ENCODE measurements at places on chromosomes 12 and 14.

GRCh38 chr14:61885203-61885961 lies 123.2 kb downstream of the SNAPC1 start:
- DNase-seq = no peak

- peak; percentile 33 for DNase-seq
Measured at GRCh38 chr14:36519431-36520321, at the start of gene NKX2-1. Gene NKX2-1 (minus strand): TSS chr14:36520232. CDS start chr14:36520129, 103 bp downstream.

DNA sequence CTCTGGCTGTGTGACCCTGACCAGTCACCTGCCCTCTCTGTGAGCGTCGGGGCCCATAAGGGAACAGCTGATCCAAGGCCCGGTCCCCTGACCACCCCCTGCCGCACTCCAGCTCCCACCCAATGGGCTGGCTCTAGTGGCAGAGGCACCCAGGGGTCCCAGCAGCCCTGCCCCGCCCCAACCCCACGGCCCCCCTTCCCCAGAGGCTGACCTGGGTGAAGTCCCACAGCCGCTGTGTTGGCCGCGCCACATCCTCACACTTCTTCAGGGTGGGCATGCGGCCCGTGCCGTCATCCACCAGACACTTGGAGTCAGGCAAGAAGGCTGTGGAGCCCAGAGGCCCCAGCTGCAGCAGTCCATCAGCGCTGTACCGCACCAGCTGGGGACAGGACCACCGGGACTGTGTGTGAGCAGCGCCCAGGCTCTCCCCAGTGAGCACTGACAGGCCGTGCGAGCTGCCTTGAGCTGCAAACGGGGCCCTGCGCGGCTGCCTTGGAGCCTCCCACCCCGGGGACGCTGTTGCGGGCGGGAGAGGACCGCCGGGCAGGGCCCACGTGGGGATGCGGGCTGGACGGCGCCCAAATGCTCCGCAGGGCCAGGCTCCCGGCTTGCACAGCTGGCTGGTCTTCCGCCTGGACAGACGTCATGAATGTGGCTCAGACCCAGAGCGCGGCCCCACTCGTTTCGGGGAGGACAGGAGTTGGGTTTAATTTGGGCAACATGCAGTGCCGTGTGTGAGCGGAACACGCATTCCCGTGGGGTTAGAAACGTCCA lies 53.5 kb downstream of the NOC4L start:
- no peak for DNase-seq

- no peak for DNase-seq
Measured at GRCh38 chr12:25675808-25676207, 122.7 kb upstream of the LMNTD1 start.

DNA sequence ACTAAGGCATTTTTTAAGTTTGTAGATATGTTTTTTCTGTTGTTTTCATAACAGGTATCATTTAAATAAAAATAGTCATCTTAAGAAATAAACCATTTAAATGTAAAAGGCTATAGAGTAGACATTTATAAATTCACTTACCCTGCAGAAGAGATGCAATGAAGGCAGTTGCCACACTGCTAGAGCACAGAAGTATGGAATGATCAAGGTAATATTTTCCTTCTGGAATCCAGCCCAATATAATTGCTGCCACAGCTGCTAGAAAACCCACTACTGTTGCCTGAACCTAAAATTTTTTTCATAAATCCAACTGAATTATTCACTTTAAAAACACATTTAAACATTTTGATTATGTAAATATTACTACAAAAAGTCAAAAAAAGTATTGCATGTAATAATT lies 69.2 kb downstream of the SLC41A2 start:
- peak; percentile 39 for DNase-seq

DNA sequence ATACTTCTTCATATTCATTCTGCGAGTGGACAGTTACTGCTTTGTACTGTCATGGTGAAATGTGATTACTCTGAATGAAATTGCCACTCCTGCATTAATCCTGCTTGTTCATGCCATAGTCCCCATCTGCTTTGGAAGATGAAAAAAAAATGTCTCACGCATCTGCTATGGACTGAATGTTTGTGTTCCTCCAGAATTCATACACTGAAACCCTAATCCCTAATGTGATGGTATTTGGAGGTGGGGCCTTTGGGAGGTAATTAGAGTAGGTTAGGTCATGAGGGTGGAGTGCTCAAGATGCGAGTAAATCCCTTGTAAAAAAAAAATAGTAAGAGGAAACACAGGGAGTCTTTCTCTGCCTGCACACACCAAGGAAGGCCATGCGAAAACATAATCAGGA lies 427.2 kb downstream of the TMTC2 start:
- no peak for DNase-seq

DNA sequence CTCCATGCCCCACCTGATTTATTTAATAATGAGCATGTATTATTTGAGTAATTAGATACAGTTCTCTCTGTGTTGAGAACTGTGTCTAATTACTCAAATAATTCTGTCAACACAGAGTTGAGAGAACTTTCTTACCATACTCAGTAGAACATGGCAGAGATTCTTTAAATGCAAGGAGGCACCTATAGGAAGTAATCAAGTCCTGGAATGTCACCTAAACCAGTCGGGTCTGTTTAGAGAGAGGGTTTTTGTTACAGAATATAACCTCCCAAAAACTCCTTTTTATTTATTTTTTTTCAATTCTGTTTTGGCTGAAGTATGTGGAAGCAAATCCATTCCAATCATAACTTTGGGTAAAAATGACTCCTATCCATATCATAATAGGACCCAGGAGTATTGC lies 37.5 kb upstream of the CIT start:
- DNase-seq = no peak

- DNase-seq = peak; percentile 50
Measured at GRCh38 chr12:12562016-12562483, 613 bp downstream of the DUSP16 start.

DNA sequence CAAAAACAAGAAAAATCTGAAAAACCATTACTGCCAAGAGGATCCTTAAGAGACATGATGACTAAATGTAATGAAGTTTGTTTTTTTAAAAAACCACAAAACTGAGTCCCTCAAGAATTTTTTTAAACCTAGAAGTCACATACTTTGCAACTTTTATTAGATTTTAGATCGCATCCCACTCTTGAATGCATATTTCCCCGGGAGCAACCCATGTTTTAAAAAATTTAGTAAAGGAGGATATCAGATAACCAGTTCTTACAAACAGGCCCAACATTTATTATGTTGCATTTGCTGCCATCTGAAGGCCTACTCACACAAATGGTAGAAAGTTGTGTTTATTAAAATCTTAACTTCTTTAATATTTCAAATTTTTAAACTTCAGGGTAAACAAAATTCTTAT lies 44.3 kb upstream of the CCT2 start:
- no peak for DNase-seq

DNA sequence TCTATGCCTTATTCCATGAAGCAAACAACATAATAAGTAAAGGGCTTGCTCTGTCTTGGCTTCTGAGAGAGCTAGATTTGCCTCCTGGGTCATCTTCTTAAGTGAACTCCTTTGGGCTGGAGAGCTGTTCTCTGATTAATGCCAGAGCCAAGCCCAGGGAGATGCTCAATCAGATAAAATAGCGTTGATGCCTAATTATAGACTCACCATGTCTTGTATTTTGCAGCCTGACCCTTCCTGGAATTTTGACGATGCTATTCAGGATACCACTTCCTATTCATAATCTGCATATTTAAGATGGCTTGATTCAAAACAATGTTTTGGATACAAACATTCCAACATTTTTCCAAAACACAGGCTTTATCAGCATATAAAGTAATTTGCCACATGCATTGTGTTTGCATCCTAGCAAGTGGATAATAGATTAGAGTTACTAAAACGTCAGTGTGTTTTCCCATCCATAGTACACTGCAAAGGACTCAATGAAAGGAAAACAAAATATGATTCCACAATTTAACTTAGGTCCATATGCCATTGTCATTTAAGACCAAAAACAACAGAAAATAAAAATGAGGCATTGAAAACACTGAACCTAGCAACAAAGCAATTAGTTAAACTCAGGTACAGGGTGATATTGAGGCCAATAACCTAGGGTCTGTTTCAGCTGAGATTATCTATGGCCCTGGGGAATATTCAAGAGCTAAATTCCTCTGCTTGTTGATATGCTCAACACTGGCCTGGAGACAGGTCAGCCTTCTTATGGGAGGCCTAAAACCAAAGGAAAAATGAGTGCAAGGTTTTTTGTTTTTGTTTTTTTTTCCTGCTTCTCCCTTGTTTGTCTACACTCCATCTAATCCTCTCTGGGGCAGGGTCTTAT lies 184.2 kb upstream of the FOXN3 start:
- no peak for DNase-seq

- no peak for DNase-seq
Measured at GRCh38 chr14:92325835-92326234, 2.9 kb downstream of the SLC24A4 start.

DNA sequence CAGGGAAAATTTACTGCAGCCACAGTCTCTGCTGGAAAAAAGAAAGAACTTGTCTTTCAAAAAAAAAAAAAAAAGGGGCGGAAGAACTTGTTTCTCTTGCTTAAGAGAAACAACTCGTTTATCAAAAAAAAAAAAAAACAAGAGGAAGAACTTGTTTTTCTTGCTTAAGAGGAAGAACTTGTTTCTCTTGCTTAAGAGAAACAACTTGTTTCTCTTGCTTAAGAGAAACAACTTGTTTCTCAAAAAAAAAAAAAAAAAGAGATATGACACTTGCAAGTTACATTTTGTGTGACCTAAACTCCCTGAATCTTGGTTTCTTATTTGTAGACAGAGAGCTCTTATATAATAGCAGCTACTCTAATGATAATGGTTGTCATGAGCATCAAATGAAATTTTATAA lies 44.7 kb upstream of the USP15 start:
- DNase-seq = no peak

DNA sequence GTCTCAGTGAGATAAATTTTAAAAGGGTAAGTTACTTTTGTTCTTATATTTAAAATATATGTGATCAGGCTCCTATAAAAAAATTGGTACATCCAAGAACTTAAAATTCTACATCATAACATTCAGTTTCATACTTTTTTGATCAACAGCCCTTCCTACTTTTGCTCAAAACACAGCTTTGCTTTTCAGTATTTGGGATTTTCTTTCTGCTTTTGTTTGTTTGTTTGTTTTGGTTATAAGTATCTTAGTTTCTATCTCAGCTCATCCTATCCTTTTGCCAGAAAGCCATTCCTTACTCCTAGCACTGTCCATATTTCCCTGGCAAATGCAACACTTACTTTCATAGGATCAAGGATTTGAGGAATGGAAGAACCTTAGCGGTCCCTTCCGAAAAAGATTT lies 4.7 kb upstream of the PCED1B start:
- DNase-seq = no peak

- DNase-seq = no peak
Measured at GRCh38 chr14:58749066-58749669, 111.4 kb downstream of the DACT1 start.

DNA sequence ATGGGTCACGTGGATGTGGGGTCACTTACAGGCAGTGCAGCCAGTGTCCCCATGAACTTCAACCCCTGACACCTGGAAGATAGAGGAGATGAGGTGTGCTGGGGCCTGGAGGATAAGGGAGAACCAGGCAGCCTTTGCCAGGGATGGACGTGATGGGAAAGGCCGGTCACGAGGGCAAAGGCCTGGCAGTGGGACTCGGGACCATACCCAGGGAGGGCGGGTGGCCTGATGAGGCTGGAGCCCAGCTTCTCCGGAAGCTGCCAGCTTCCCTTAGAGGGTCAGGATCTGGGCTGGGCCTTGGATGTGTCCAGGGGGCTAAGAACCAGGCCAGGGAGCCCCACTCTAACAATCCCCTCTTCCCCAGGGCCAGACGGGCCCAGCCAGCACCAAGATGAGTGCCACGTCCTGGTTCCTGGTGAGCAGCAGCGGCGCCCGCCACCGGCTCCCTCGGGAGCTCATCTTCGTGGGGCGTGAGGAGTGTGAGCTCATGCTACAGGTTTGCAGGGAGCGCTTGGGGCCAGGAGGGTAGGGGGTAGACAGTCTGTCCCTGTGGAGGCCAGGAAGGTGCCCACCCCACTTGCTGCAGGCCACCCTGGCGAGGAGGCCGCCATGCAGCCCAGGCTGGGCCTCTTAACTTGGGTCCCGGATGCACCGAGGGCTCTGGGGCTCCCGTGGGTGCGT lies 3.1 kb downstream of the CEP170B start:
- DNase-seq = no peak

DNA sequence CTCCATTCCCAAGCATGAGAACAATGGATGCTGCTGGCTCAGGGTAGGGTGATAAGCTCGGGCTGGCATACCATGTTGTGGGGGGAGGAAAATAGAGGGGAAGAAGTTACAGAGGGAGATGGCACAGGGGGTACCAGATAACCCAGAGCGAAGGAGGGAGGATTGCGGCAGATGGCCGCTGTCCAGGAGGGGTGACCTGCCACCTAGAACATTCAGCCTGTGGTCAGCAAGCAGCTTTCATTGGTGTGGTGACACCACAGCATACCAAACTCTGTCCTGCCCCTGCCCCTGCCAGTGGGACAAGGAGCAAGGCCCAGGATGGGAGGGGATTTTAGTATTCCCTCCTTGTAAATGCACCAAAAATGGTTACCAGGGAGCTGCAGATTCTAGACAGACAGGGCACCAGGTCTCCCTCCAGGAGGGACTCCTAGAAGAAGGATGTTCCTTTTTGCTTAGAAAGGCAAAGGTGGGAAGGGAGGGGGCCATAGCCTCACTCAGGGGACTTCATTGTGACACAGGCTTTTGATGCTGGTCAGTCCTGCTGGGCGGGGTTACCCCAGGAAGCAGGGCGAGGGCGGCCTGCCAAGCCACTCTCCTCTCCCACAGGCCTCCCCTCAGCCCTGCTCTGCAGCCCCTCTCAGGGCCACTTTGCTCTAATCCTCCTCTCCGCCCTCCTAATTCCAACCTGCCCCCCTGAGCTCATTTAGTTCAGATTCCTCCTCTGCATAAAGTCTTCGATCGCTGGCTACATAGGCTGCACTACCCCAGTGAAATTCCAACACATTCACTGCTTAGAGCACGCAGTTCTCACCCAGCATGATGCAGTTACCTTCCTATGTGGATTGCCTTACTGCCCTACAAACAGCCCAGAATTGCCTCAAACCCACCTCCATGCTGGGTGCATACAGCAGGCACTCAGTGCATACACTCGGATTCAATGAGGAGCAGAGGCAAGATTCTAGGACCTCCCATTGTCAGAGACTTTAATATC lies 36.0 kb upstream of the PLEKHG6 start:
- no peak for DNase-seq

- no peak for DNase-seq
Measured at GRCh38 chr14:101595887-101596721, 34.8 kb downstream of the DIO3 start.

- no peak for DNase-seq
Measured at GRCh38 chr14:98198385-98198784, 1073.6 kb downstream of the BCL11B start.

GRCh38 chr12:109631302-109631701 lies 57.7 kb downstream of the MVK start:
- DNase-seq = no peak
